ENCODE measurements at places on chromosomes 2 and 18.

GRCh38 chr2:72824224-72824842, 1.5 kb downstream of the EXOC6B start:
- no peak for DNase-seq
- no peaks in the 10 kb centered on the region for H3K36me3 ChIP-seq
- H3K27ac ChIP-seq, result no peak overlapping the region
- H3K27me3 ChIP-seq, result no peaks in the 10 kb centered on the region

- H3K36me3 ChIP-seq, result no peaks in the 10 kb centered on the region
- no peak overlapping the region for H3K4me3 ChIP-seq
- no peak overlapping the region for H3K27ac ChIP-seq
These were observed 72.8 kb upstream of the WIPF1 start for GRCh38 chr2:174670446-174670845.

GRCh38 chr2:30639836-30640235, 167.4 kb downstream of the CAPN13 start:
- H3K36me3 ChIP-seq, result no peaks in the 10 kb centered on the region
- peaks cover 4% of the 10 kb centered on the region for H3K4me1 ChIP-seq
- H3K27me3 ChIP-seq, result no peaks in the 10 kb centered on the region

- no peak overlapping the region for H3K4me3 ChIP-seq
- DNase-seq, result no peak
- no peaks in the 10 kb centered on the region for H3K27me3 ChIP-seq
- H3K4me1 ChIP-seq, result no peaks in the 10 kb centered on the region
These were observed 276.6 kb downstream of the RNF152 start for GRCh38 chr18:61616111-61616610.

DNA sequence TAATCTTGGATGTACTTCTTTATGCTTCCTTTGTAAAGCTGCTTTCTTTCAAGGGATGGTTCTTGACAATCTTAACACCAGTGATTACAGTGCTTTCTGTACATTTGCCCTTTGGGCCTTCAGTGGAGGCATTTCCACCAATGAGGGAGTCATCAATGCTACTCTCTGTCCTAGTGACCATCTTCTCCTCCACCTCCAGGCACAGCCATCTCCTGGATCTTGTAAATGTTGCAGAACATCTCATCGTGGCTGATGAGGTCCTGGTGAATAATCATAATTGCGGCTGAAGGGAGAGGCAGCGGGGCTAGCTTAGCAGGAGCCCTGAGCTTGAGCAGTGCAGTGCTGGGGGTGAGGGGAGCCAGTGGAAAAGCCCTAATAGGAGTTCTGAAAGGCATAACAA, 32.5 kb downstream of the IDH1 start:
- no peak overlapping the region for H3K4me3 ChIP-seq
- no peaks in the 10 kb centered on the region for H3K27me3 ChIP-seq
- DNase-seq, result no peak
- no peak overlapping the region for H3K27ac ChIP-seq
- H3K4me1 ChIP-seq, result no peaks in the 10 kb centered on the region

DNA sequence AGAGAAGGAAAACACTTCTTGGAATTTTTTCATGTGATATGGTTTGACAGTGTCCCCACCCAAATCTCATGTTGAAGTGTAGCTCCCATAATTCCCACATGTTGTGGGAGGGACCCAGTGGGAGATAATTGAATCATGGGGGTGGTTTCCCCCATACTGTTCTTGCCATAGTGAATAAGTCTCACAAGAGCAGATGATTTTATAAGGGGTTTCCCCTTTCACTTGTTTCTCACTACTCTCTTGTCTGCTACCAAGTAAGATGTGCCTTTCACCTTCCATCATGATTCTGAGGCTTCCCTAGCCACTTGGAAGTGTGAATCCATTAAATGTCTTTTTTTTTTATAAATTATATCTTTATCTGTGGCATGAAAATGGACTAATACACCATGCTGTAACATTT, 250.7 kb downstream of the LPIN1 start:
- no peak overlapping the region for H3K4me3 ChIP-seq
- no peak overlapping the region for H3K27ac ChIP-seq
- DNase-seq, result no peak

- peak overlapping the region; percentile 35 for H3K4me3 ChIP-seq
- H3K27me3 ChIP-seq, result no peaks in the 10 kb centered on the region
- peak overlapping the region; percentile 67 for H3K27ac ChIP-seq
- peaks cover 14% of the 10 kb centered on the region for H3K4me1 ChIP-seq
These were observed 58.7 kb upstream of the SP3 start for GRCh38 chr2:174023591-174024523.

DNA sequence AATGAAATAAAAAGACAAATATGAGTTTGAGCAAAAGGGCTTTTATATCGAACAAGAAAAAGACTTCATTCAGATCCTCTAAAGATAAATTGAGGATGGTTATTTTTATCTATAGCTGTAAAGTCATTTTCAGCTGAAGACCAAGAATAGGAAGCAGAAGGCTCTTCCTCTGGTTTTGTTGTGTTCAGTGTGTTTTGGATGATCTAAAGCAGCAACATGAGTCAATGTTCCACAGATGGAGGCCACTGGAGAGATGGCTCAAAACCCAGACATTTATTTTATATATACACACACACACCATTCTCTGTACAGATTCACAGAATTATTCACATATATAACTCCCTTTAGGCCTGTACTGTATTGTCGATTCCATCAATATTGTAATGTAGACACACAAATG, 424.3 kb downstream of the MBD2 start:
- H3K36me3 ChIP-seq, result no peaks in the 10 kb centered on the region
- no peaks in the 10 kb centered on the region for H3K27me3 ChIP-seq
- H3K27ac ChIP-seq, result no peak overlapping the region
- no peak overlapping the region for H3K4me3 ChIP-seq
- H3K4me1 ChIP-seq, result no peaks in the 10 kb centered on the region

- H3K27ac ChIP-seq, result no peak overlapping the region
- DNase-seq, result no peak
- H3K4me3 ChIP-seq, result no peak overlapping the region
- H3K36me3 ChIP-seq, result no peaks in the 10 kb centered on the region
These were observed 928 bp downstream of the GPR39 start for GRCh38 chr2:132417430-132418035.

- peaks cover 2% of the 10 kb centered on the region for H3K4me1 ChIP-seq
- DNase-seq, result no peak
- H3K36me3 ChIP-seq, result no peaks in the 10 kb centered on the region
- H3K4me3 ChIP-seq, result no peak overlapping the region
- no peaks in the 10 kb centered on the region for H3K27me3 ChIP-seq
- no peak overlapping the region for H3K27ac ChIP-seq
These were observed 171.9 kb upstream of the FHL2 start for GRCh38 chr2:105570757-105571156.

GRCh38 chr18:396556-396955, 103.9 kb downstream of the COLEC12 start:
- no peak overlapping the region for H3K27ac ChIP-seq
- H3K36me3 ChIP-seq, result no peaks in the 10 kb centered on the region
- no peak overlapping the region for H3K4me3 ChIP-seq
- H3K27me3 ChIP-seq, result no peaks in the 10 kb centered on the region
- no peak for DNase-seq
- peaks cover 31% of the 10 kb centered on the region for H3K4me1 ChIP-seq

GRCh38 chr18:6222271-6222670, 192.4 kb downstream of the L3MBTL4 start:
- no peak overlapping the region for H3K4me3 ChIP-seq
- no peak for DNase-seq
- H3K36me3 ChIP-seq, result no peaks in the 10 kb centered on the region
- H3K27ac ChIP-seq, result no peak overlapping the region
- H3K4me1 ChIP-seq, result no peaks in the 10 kb centered on the region

- H3K27ac ChIP-seq, result peak overlapping the region; percentile 18
- no peak for DNase-seq
- peaks cover 15% of the 10 kb centered on the region for H3K4me1 ChIP-seq
- no peaks in the 10 kb centered on the region for H3K36me3 ChIP-seq
- peak overlapping the region; percentile 56 for H3K4me3 ChIP-seq
These were observed 12.1 kb upstream of the MAPRE2 start for GRCh38 chr18:35029103-35029502.

GRCh38 chr18:76491776-76492668, 3.0 kb downstream of the ZNF516 start:
- no peak for DNase-seq
- H3K27me3 ChIP-seq, result no peaks in the 10 kb centered on the region
- peaks cover 3% of the 10 kb centered on the region for H3K4me1 ChIP-seq
- H3K36me3 ChIP-seq, result no peaks in the 10 kb centered on the region

DNA sequence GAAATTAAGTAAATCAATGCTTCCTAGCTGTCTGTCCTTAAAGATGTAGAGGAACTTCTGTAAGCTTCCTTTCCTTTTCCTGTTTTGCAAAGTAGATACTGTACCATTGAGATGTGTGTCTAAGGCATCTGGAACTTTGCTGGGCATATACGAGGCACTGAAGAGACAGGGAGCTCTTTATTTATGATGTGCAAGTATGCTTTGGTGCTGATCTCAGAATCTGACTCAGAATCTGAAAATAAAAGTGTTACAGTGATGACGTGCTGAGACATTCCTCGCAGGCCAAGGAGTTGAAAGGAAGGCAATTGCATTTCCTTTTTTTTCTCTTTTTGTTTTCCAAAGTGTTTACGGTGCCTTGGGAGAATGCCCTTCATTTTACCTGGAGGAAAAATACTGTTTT, 230.9 kb upstream of the RGPD4 start:
- no peaks in the 10 kb centered on the region for H3K27me3 ChIP-seq
- peaks cover 8% of the 10 kb centered on the region for H3K4me1 ChIP-seq
- no peak overlapping the region for H3K27ac ChIP-seq
- DNase-seq, result no peak

GRCh38 chr18:23138471-23138870, 3.2 kb downstream of the CABLES1 start:
- H3K27me3 ChIP-seq, result no peaks in the 10 kb centered on the region
- no peak overlapping the region for H3K27ac ChIP-seq
- H3K36me3 ChIP-seq, result no peaks in the 10 kb centered on the region
- H3K4me1 ChIP-seq, result peaks cover 60% of the 10 kb centered on the region
- peak overlapping the region; percentile 71 for H3K4me3 ChIP-seq

DNA sequence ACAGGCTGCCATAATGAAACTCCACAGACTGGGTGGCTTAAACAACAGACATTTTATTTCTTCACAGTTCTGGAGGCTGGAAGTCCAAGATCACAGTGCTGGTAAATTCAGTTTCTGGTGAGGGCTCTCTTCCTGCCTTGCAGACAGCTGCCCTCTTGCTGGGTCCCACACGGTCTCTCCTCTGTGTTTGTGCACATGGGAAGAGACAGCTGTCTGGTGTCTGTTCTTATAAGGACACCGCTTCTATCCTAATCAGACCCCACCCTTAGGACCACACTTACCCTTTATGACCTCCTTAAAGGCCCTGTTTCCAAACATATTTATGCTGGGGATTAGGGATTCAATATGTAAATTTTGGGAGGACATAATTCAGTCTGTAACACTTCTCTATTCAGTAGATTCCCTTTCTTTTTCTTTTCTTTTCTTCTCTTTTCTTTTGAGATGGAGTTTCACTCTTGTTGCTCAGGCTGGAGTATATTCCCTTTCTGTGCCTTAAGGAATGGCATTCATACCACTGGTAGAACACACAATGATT, 18.9 kb downstream of the CTIF start:
- H3K4me3 ChIP-seq, result no peak overlapping the region
- no peak for DNase-seq
- H3K4me1 ChIP-seq, result peaks cover 15% of the 10 kb centered on the region
- H3K27ac ChIP-seq, result no peak overlapping the region

GRCh38 chr2:154307007-154307406, 391.5 kb upstream of the KCNJ3 start:
- no peak overlapping the region for H3K4me3 ChIP-seq
- DNase-seq, result no peak
- H3K36me3 ChIP-seq, result no peaks in the 10 kb centered on the region

- no peak for DNase-seq
- H3K27ac ChIP-seq, result no peak overlapping the region
- H3K27me3 ChIP-seq, result no peaks in the 10 kb centered on the region
- no peaks in the 10 kb centered on the region for H3K4me1 ChIP-seq
- H3K36me3 ChIP-seq, result no peaks in the 10 kb centered on the region
- H3K4me3 ChIP-seq, result peak overlapping the region; percentile 68
These were observed 47.1 kb upstream of the ZNF519 start for GRCh38 chr18:14179306-14179705.

GRCh38 chr2:120711694-120712093, 24.0 kb upstream of the GLI2 start:
- H3K27me3 ChIP-seq, result no peaks in the 10 kb centered on the region
- H3K27ac ChIP-seq, result no peak overlapping the region
- no peaks in the 10 kb centered on the region for H3K36me3 ChIP-seq
- H3K4me1 ChIP-seq, result no peaks in the 10 kb centered on the region
